Stimulated activated CD4-positive, alpha-beta T cell treated with anti-CD3 and anti-CD28 coated beads, Interleukin-12 subunit alpha, Interleukin-12 subunit beta, amount 100 ng/mL, for 24 hours (primary cell): ENCODE measurements at places on chromosomes 7 and 10.
A peak's percentile ranks its signal among the peaks of the same experiment; 100 is the strongest.

GRCh38 chr7:105748701-105749100 is 127.7 kb downstream of the ATXN7L1 start:
- no peak for DNase-seq

DNA sequence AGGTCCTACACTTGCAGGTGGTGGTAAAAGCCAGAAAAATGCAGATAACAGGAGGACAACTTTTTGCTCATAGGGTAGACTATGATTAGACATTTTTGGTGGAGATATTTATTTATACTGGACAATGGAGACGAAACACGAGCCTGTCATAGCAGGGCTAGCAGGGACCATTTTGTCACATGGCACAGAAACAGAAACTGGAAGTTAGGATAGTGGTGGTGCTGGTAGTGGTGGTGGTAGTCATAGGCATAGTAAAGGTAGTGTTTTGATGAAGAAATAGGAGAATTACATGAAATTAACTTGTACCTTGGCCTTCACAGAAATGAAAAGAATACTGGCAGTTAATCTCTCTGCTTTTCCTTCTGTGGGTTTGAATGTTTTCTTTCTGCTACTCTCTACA is 8.8 kb upstream of the MGAM start:
- no peak for DNase-seq

DNA sequence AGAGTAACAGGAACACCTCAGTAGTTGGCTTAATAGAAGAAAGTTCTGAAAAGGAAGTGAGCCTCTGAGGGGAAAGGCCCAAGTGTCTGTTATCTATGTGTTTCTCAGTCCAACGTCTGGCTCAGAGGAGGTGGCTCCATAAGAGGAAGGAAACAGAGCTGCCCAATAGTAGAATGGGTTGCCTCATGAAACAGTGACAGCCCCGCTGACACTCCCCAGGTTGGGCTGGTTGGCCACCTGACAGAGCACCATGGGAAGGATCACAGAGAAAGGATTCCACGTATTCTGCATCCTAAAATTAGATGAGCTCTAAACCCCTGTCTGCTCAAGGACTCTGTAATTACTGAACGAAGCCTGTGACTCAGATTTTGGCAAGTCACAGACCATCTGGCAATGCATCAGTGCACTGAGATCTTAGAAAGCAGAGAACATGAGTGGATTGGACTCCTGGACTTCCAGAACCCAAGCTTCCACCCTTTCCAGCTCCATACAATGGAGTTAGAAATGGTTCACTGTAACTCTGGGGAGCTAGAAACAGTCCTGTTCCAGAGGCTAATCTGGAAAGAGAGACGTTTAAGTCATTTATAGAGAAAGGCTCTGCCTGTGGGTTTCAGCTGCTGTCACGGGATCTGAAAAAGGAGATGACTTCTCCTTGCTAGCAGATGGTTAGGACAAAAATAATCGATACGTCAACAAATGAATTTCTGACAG is 2.9 kb downstream of the PKD2L1 start:
- no peak for DNase-seq

DNA sequence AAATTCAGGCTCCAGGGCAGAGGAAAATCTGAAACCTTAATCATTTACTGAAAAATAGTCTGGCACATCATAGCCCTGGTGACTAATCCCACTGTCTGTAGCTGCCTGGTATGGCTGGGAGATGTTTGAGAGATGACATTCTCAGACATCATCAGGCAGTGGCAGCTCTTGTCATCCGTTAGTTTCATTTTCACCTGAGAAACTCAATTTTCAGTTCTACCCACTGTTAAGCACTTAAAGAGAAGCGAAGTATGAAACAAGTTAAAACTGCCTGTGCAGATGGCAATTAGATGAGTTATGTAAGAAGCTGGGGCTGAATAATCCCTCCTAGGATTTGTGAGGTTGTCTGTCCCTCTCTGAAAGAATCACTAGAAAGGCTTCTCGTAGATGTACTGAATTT is 150.2 kb downstream of the NSUN6 start:
- no peak for DNase-seq

- no peak for DNase-seq
Observed at GRCh38 chr7:131131746-131132431, 195.8 kb upstream of the MKLN1 start.

DNA sequence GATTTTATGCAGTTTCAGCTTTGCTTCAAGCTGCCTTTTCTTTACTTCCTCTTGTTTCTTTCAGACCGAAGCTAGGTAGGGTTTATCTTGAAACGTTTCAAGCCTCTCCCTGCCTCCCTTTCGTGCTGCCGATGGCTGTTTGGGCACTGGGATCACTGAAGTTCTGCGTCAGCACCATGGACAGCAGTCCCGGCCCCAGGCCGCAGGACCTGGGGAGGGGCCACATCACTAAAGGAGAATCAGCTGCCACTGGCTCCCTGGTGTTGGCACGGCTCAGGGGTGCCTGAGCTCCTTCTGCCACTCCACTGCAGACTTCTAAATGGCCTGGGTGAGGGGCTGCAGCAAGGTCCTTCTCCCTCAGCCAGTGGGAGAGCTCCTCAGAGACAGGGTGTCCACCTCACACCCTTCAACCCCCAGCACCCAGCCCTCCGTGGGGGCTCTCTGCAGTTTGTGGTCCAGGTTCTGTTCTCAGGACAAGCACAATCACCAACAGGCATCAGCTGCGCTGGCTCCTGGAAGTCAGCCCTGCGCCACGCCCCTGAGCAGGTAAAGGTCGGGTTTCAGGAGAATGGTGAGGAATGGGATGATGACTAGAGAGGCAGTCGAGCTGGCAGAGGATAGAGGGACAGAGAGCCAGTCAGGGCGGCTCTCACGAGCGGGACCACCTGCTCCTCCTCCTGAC is 387.2 kb downstream of the TCERG1L start:
- DNase-seq: no peak

DNA sequence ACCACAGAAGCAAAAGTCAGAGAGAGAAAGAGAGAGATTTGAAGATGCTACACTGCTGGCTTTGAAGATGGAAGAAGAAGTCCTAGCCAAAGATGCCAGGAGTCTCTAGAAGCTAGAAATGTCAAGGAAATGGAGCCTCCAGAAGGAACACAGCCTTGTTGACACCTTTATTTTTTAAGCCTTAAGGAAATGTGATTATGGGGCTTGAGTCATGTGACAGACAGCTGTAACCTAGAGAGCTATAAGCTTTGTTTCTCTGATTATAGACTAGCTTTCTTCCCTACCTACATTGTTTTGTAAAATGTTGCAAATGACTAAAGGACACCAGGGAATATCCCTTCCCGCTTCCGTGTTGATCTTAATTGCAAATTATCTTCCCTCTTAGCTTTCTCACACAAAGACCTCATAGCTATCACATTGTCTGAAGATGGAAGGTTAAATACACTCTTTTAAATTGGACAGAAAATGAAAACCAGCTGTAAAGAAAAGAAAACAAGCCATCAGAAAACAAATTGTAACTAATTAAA is 199.9 kb downstream of the ARHGAP12 start:
- DNase-seq: no peak

DNA sequence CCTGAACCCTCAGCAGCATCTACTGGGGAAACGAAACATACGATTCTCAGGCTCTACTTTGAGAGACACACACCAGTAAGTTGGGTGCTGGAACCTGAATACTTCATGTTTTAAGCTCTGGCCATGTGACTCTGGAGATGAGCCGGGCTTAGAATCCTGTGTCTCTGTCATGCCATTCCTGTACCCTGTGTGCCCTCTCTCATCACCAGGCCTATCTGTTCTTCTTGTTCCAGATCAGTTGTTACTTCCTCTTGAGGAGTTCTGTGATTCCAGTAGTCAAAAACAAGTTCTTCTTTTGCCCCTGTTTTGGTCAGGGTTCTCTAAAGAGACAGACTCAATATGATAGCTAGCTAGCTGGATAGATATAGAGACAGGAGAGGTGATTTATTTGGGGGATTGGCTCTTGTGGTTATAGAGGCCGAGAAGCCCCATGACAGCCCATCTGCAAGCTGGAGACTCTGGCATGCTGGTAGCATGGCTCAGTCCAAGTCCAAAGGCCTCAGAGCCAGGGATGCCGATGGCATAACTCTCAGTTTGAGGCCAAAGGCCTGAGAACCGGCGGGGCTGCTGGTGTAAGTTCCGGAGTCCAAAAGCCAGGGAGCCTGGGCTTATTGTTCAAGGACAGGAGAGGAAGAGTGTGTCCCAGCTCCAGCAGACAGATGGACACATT is 54.3 kb downstream of the CHN2 start:
- DNase-seq: no peak

- DNase-seq: no peak
Observed at GRCh38 chr10:13707156-13707881, 120.6 kb downstream of the PRPF18 start.

DNA sequence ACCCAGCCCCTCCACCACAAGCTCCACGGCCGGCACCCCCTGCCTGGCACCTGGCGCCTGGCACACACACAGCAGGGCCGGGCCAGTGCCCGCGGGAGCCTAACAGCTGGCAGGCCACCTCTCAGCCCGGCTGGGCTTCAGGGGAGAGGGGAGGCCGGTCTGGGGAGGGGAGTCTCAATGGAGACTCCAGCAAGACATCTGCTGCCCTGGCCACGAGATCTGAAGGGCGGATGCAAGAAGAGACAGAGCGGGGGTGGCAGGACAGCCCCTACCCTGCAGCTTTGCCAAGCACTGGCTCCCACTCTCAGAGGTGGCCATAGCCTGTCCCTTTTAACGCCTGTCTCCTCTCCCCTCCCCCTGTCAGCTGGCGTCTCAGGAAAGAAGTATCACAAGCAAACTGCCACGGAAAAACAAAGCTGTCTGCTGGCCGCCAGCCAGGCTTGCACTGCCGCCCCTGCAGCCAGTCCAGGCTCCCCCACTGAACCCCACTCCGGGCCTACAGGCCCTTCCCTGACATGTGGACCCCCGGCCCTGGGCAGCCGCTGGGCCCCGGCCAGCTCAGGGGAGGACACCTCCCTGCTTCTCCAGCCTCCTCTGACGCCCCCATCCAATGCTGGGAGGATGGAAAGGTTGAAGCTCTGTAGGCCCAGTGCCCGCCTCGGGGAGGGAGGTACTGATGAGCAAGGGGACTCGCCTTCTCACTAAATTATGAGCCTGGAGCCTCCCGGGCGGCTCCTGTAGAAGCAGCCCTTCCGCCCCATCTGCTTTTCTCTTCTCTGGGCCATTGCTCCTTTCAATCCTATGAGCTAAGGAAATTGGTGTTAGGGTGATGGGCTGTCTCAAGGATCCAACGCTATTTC is 178.4 kb downstream of the ARHGAP12 start:
- DNase-seq: no peak

DNA sequence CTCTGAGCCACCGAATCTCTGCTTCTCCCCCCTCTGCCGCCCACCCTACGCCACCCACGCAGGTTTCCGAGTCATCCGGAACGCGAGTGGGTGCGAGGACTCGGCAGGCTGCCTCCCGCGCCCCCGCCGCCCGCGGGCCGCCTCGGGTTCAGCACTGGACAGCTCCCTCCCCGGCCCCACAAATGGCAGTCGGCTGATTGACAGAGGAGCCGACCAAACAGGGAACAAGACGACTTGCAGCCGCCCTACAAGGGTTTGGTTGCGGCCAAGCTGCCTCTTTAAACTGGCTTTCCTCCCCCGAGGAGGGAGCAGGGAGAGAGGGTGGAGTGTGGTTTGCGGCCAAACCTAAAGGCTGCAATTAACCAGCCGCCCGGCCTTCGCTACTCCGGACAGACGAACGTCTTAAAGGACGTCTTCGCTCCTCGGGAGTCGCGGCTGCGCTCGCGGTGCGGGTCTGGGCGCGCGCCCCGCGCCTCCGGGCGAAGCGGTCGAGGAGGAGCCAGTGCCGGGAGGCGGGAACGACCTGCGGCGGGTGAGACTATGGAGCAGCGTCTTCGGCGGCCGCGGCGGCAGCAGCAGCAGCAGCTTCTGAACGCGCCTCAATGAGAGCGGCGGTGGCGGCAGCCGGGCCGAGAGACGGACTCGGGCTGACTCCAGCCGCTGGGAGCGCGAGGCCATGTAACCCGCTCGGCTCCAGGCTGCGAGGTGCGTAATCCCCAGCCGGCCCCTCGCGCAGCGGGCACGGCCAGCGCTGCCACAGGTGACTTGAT is at the start of gene GPR158:
Gene GPR158 (plus strand): TSS at position 541 of the 770 bp plus-strand sequence. CDS start 420 bp downstream, outside the sequence.
- peak; percentile 38 for DNase-seq

DNA sequence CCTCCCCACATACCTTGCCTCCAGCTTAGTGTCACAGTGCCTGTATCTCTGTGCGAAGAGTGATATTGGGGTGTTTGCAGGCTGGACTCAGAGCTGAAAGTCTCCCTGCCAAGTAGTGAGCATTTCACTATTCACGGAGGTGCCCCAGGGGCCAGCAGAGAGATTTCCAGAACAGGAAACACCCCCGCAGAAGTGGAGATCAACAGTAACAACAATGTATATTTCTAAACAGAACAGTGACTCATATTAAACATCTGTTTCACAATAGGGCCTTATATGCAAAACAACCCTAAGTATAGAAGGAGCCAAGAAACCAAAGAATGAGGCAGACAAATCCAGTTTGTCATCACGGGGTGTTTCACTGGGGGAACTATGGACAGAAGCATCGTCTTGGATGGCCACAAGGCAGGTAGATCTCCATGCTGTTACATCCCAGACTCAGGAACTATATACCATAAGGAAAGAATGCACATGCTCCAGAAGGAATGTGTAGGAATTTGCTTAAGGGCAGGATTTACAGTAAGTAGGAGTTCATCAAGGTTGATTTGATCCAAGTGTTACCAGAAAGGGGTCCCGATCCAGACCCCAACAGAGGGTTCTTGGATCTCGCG is 29.3 kb upstream of the CCL24 start:
- DNase-seq: peak; percentile 4

DNA sequence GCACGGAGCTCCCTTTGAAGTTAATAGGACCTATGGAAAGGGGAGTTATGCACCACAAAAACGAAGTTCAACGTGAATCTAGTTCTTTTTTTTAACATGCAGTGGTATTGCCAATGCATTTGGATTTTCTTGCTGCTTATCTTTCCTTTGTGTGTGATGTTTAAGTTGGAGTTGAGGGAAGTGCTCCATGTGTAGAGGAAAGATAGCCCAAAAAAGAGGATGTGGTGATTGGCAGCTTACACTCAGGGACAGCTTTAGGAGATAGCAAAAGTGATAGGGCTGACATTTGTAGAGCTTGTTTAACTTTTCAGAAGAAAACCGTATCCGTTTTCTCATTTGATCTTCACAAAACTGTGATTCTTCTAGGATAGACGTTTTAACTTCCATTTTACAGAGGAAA is 101.3 kb downstream of the MDFIC start:
- DNase-seq: no peak

- DNase-seq: no peak
Observed at GRCh38 chr7:67599331-67600062, 602.9 kb downstream of the TYW1 start.

DNA sequence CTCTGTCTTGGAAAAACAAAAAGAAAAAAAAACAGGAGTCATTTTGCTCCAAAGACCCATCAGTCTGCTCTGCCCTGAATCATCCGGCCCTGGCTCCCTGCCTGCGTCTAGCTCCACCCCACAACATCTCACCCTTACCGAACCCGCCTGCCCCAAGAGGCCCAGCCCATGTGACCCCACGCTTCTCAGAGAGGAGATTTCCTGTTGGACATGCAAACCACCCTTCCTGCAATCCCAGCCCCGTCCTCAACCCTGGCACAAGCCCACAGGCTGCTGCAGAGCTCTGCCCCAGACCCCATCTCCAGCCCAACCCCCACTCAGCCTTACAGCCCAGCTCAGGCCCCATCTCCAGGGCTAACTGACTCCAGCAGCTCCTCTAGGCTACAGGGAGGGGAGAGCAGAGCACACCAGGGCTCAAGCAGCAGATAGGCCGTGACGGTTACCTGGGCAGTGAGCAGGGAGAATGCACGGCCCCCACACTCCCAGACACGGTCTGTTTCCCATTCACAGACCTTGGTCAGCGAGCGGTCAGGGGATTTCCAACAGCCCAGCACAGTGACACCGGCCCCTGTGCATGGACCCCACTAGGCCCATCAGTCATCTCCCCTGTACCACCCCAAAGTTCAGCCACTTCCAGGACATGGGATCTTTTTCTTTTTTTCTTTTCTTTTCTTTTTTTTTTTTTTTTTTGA is 69.9 kb upstream of the GTF2I start:
- no peak for DNase-seq

GRCh38 chr7:92691578-92691977 is 101.4 kb upstream of the FAM133B start:
- DNase-seq: no peak
